Progenitor cell of endocrine pancreas (in vitro differentiated cells): ENCODE measurements at places on chromosomes 5 and 9. TPM values are rescaled to one million over a fixed set of nuclear protein-coding genes. Genes with fewer than 3 reads are reported as not detected.
A peak's percentile ranks its signal among the peaks of the same experiment; 100 is the strongest.

Gene NRARP
- 24.0 and 27.1 TPM in 2 replicates for total RNA-seq

DNA sequence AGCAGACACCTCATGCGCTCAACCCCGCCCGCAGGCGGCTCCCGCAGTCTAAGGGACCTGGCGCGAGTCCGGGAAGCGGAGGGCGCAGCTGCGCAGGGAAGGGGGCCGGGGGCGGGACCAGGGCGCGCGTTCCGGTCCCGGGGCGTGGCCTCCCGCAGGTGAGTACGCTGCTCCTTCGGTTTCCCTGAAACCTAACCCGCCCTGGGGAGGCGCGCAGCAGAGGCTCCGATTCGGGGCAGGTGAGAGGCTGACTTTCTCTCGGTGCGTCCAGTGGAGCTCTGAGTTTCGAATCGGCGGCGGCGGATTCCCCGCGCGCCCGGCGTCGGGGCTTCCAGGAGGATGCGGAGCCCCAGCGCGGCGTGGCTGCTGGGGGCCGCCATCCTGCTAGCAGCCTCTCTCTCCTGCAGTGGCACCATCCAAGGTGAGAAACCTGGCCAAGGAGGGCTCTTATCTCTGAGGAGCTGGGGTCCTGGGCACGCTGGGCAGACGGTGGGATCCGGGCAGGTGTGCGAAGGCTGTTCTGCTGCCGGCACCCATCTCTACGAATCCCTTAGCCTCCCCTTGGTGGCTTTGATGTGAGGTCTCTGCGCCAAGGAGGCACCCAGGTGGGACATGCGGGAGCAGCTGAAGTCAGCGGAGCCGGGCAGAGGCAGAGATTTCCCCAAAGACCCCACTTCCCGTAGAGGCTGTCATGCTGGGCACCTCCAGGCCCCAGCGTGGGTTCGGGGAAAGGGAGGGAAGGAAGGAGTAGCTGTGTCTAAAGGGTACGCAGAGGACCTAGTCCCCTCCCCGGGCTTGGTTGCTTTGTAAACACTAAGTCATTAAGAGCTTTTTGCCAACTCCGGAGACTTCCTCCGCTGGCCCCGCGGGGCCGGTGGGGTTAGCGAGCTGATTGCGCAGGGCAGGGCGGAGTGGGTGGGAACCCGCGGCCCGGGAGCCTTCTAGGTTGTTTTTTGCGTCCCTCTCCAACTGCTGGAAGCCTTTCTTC is at the start of gene F2RL1:
TSS of gene F2RL1 (plus strand) at position 187 of the 988 bp plus-strand sequence. CDS start at position 340, 153 bp downstream.
- peak; percentile 86 for DNase-seq

GRCh38 chr5:167712986-167713585 is 578.4 kb upstream of the WWC1 start:
- DNase-seq = no peak

DNA sequence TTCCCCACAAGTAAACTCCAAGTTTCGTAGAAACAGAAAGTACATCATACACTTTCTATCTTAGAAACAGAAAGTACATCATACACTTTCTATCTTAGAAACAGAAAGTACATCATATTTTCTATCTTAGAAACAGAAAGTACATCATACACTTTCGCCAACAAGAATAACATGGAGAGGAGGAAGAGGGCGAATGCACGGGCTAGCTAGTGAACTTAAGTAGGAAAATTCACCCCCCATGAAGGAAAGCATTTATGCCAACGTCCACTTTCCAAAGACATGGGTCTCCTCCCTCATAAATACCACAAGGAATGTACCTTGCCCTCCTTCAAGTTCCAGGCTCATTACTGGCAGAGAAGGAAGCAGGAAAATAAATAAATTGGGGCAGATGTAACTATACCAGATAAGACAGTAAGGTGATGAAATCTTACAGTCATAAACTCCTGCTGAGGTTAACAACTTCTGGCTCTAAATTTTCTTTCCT is 64.7 kb downstream of the FRMD3 start:
- no peak for DNase-seq

- DNase-seq = no peak
Observed at GRCh38 chr5:116571568-116572349, 2.9 kb downstream of the SEMA6A start.

DNA sequence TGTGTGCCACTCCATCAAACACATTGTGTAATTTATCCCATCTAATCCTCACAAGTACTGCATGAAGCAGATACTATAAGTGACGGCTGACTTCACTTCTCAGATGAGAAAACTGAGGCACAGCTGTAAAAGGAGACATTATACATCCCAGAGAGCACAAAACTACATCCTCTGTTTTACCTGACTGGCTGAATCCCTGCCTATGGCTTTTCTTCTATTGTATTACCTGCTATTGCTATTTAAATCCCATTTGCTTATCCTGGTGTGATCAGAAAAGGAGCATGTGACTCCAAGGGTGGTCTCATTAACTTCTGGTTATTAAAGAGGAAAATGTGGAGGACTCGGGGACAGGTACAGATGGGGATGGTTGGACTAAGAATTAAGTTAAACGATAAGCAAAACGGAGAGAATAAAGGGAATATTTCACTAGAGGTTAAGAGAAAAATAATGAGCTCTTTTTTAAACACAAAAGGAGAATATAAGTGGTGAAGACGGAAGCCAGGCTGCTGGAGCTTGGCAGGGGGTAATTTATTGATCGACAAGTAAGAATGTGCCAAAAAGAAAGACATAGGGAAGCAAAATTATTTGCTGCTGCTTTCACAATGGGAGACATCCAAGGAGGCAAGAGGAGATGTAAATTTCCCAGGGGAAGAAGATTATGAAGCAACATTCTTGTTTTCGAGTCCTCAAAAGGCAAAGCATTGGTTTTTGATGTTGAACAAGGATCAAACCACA is 155.7 kb upstream of the GPR151 start:
- no peak for DNase-seq

- no peak for DNase-seq
Observed at GRCh38 chr5:175021321-175021720, 296.9 kb downstream of the MSX2 start.
